Activated effector memory CD4-positive, alpha-beta T cell treated with anti-CD3 and anti-CD28 coated beads, Interleukin-2, amount 50 U/mL, for 16 hours (primary cell): ENCODE measurements at places on chromosomes 6 and 20.
A peak's percentile ranks its signal among the peaks of the same experiment; 100 is the strongest.

DNA sequence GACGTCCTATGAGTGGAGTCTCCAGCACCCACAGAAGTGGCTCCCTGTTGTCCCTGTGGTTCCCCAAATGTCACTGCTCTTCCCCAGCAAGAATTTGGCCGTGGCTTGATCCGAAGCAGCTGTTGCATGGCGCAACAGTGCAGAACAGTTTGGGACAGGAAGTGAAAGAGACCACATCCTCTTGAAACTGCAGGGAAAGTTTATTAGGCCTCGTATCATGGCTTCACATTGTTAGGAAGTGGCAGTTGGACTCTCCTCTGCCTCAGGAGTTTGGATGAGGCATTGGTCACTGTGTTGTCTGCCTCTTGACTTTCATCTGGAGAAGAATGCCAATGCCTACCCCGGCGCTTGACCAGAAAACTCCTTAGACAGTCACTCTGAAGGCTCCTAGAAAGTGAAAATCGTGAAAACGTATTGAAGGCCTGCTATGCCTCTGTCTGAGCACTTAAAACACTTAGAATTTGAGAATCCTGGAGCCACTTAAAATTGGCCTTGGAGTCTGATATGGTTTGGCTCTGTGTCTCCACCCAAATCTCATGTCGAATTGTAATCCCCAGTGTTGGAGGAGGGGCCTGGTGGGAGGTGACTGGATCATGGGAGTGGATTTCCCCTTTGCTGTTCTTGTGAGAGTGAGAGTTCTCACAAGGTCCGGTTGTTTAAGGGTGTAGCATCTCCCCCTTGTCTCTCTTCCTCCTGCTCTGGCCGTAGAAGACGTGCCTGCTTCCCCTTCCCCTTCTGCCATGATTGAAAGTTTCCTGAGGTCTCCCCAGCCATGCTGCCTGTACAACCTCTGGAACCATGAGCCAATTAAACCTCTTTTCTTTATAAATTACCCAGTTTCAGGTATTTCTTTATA, 334.9 kb upstream of the JARID2 start:
- no peak for DNase-seq

- DNase-seq = no peak
These were observed 4.3 kb downstream of the E2F1 start for GRCh38 chr20:33681728-33682353.

- DNase-seq = peak; percentile 78
These were observed 106.9 kb downstream of the IPCEF1 start for GRCh38 chr6:154249499-154250298.

DNA sequence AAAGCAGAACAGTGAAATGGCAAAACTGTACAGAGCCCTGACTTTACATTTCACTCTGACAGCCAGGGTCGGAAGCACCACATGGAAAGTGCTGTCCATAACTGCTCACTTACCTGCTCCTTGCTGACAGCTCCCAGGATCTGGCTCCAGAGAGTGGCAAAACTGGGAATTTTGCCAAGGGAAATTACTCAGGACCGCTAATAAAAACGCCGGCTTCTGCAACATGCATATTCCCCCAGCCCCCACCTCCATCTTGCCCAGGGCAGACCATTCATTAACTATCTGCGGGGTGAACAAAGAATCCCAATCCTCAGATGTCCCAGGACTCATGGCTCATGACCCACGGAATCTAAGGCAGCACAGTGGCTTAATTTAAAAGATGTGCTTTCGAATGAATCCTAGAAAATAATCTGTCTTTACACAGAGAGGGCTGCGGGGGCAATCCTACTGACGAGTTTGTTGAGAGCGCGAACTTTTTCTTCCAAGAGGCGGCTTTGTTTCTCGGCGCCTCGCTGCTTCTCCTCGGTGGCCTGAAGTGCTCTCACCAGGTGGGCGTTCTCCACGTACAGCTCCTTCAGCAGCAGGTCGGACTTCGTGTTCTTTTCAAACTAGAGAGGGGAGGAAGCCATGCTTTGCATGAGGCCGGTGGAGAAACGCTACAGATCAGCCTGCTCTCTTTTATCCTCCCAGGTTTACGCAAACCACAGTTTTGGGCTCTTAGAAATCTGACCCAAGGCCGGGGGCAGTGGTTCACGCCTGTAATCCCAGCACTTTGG, 45.8 kb downstream of the GINS1 start:
- no peak for DNase-seq

GRCh38 chr20:57223648-57224489, 42.6 kb downstream of the BMP7 start:
- DNase-seq = no peak

GRCh38 chr6:53701333-53702218, 36.0 kb upstream of the KLHL31 start:
- DNase-seq = no peak

GRCh38 chr6:46218457-46218856, 47.7 kb upstream of the ENPP5 start:
- DNase-seq = no peak
